Vagina (tissue), 2 donors: ENCODE measurements at places on chromosomes 4 and X. TPM values are rescaled to one million over a fixed set of nuclear protein-coding genes. Genes with fewer than 3 reads are reported as not detected.

The SULT1B1 gene
- total RNA-seq: 1.7 TPM

The C4orf36 gene
- total RNA-seq: not detected

The MYL5 gene
- total RNA-seq: 3.4 TPM

The TKTL1 gene
- total RNA-seq: not detected

The IDUA gene
- 28.0 TPM for total RNA-seq

The BMX gene
- 2.0 TPM for total RNA-seq

The SMIM20 gene
- total RNA-seq: 12.8 TPM

The RS1 gene
- total RNA-seq: not detected
